NCI-H524 treated with DMSO at 0.1 percent for 48 hours (cell line): ENCODE measurements at places on chromosomes 12 and 14.

DNA sequence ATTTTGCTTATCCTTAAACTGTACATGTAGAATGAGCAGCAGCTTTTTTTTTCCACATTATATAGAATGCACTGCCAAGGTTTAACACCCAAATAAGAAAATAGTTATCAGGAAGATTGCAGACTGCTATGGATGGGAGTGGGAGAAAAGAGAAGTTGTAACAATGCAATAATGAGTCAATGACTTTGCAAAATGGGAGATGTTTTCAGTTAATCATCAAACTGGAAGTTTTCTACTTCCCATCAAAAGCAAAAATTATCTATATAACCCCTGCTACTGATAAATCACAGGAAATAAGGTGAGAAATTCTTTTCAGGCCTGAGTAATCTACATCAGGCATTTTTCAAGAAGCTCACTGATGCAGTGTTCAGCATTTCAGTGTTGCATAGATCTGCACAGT lies 309.1 kb downstream of the GXYLT1 start:
- no peak for DNase-seq

GRCh38 chr12:89950421-89950820 lies 241.8 kb upstream of the ATP2B1 start:
- no peak for DNase-seq

- DNase-seq = no peak
These were observed 194.5 kb downstream of the TSPAN9 start for GRCh38 chr12:3271639-3272038.

GRCh38 chr14:72439707-72440106 lies 454.2 kb downstream of the DPF3 start:
- DNase-seq = no peak

DNA sequence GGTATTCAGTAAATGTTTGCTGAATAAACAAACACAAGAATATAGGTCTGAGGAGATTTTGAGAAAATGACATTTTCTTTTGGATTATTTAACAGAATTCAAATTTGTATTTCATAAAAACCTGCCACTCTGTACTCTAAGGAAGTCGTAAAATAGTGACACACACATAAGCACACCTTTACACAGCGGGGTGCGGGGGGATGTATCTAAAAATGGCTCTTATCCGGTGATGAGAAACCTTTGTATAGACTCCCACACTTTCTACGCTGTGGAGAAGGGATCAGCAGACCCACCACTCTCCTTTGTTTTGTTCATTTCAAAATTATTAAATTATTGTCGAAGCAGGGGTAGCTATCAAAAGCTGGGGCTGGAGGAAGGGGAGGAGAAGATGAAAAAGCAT lies 58.0 kb downstream of the PEBP1 start:
- no peak for DNase-seq

DNA sequence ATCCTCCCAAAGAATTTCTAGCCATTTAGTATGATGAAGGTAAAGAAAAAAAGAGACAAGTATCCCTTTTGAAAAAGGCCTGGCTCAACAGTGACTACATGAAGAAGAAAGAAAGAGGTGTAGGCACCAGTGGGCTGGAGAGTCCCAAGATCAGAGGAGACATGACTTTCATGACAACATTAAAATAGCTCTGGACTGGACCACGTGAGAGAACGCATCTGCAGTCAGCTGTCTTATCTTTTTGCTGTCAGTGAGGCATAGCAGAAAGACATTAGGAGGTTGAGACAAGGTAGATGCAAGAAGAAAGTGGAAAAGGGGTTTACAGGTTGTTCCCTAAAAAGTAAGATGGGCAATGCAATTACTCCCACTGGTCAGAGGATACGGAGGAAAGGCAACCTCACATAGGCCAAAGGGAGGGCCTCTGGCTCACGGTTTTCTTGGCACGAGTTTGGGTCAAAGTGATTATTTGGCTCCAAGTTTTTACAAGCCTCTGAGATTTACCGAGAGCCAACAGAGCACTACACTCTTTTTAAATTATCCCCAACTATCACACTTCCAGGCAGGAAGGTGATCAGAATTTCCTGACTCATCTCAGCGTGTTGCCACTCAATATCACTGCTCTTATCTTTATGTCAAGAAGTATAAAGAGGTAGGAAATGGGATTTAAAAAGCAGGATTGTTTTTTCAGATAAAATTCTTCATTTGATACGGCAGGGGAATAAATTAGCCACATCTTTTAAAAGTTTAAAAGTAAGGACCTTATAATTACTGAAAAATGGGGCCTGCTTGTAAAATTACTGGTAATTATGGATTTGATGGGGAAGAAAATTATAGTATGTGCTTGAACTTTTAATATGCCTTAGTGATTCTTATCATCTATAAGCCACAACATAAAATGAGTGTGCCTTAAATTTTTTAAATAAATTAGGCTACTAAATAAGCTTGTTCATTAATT lies 29.2 kb downstream of the TMTC1 start:
- no peak for DNase-seq

DNA sequence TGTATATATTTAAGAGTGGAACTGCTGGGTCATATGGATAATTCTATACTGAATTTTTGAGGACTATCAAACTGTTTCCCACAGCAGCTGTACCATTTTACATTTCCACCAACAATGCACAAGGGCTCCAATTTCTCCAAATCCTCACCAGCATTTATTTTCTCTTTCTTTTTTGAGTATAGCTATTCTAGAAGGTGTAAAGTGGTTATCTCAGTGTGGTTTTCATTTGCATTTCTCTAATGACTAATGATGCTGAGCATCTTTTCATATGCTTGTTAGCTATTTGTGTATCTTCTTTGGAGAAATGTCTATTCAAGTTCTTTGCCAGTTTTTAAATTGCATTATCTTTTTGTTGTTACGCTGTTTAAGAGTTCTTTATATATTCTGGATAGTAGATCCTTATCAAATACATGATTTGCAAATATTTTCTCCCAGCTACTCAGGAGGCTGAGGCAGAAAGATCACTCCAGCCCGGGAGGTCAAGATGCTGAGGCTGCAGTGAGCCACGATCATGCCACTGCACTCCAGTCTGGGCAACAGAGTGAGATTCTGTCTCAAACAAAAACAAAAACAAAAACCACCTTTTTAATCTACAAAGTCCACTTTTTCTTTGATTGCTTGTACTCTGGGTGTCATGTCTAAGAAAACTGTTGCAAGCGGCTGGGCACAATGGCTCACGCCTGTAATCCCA lies 32.8 kb downstream of the GTF2A1 start:
- no peak for DNase-seq

- DNase-seq = no peak
These were observed 413 bp upstream of the ALX1 start for GRCh38 chr12:85279449-85280164.

GRCh38 chr14:26872515-26873361 lies 274.9 kb upstream of the NOVA1 start:
- DNase-seq = peak; percentile 92

DNA sequence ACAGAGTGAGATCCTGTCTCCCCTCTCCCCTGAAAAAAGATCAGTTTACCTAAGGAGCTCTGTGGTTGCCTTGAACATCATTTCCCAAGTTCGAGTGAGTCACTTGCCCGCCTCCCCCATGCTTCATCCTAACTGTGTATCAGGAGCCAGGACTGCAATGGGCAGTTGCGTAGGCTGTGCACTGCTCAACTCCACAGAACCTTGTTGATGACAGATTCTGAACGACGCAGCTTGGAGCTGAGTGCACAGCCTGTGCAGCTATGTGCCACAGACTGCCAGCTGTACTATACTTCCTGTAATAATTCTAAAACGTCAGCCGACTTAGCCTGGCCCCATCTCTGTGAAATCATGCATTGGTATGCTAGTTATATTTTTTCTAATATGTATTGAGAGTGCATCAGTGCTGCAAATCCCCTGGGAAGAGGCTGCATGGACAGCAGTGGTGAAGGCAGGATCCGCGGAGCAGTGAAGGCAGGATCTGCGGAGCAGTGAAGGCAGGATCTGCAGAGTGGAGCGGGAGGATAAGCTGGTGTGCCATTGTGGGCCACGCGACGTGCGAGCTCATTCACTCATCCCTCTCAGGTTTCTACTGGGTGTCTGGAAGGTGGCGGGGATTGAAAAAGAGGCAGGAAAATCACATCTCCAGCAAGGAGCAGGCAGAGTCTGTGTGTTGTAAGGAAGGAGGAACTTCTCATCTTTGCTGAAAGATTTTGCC lies 80.8 kb downstream of the GALNT9 start:
- no peak for DNase-seq

DNA sequence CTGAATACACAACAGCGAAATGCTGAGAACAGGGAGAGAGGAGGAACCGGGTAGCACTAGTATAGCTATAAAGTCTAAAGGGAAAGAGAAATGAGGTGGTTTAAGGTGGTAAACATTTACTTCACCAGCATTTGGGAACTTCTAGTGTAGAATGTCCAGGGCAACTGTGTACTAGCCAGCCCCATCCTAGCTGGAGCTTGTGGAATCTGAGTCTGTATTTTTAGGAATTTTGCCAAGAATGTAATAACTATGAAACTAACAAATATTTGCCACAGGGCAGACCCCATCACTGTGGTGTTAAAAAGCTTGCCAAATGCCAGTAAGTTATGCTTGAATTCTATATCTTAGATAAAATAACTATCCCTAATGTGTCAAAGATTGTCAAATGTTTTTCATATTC lies 398.9 kb upstream of the MIS18BP1 start:
- DNase-seq = no peak

GRCh38 chr14:45065540-45065939 lies 18.4 kb upstream of the PRPF39 start:
- no peak for DNase-seq

- no peak for DNase-seq
These were observed 236.4 kb downstream of the PAWR start for GRCh38 chr12:79454338-79454843.

- no peak for DNase-seq
These were observed 39.7 kb downstream of the PSMA6 start for GRCh38 chr14:35331605-35332516.

DNA sequence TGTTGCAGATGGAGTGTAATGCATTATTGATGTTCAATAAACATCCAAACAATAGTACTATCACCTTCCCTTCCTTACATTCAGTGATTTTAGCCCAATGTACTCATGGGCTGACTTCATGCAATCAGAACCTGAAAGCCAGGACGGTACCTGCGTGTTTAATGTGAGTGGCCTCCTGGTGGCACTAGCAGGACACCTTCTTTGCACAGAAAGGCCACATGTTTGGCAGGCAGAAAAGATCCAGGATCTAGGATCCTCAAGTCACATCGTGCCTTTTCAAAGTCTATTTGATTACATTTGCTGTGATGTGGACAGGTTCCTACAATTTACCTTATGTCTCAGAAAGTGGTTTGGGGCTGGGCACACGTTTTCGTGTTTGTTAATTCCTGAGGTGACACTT lies 82.9 kb downstream of the NEDD1 start:
- DNase-seq = peak; percentile 5

- DNase-seq = no peak
These were observed 447 bp downstream of the CD63 start for GRCh38 chr12:55728186-55728938.

- DNase-seq = no peak
These were observed 113.2 kb downstream of the APAF1 start for GRCh38 chr12:98758331-98758730.

GRCh38 chr14:77320238-77320935 lies at the start of gene POMT2:
POMT2 (minus strand) TSS chr14:77320883; CDS start chr14:77320681, 202 bp downstream.
- DNase-seq = peak; percentile 73

- DNase-seq = no peak
These were observed 253.8 kb upstream of the GARIN6 start for GRCh38 chr12:99393763-99394162.

- no peak for DNase-seq
These were observed 222.0 kb upstream of the CPNE8 start for GRCh38 chr12:39127401-39127800.

DNA sequence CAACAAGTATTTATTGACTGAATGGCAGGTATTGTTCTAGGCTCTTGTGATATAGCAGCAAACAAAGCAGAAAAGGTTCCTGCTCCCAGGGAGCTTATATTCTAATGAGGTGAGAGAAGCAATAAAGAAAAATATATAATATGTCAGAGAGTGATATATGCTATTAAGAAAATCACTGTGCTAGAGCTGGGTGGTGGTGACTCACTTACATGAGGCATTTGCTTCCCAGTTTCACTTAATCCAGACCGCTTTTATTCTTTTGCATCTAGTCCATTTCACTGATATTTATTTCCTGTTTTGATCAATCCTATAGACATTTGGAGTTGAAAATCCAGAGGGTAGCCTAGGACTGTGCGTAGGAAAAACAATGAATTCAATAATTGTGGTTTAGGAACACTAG lies 17.5 kb downstream of the TRHDE start:
- no peak for DNase-seq

DNA sequence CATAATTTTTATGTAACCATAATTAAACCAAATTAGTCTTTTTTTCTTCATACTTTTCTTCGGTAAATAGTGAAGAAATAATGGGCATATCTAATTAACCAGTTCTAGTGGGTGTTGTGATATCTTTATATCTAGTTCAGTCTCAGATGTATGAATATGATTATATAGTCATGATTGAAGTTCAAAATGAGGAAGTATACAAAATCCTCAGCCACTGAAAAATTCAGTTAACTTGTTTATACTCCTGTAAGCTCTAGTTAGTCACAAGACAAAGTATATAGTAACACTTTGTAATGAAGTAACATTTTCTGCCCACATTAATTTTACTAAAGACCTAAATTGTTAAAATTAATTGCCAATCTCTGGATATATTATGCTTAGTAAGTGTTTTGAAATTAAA lies 46.5 kb downstream of the CAND1 start:
- no peak for DNase-seq

DNA sequence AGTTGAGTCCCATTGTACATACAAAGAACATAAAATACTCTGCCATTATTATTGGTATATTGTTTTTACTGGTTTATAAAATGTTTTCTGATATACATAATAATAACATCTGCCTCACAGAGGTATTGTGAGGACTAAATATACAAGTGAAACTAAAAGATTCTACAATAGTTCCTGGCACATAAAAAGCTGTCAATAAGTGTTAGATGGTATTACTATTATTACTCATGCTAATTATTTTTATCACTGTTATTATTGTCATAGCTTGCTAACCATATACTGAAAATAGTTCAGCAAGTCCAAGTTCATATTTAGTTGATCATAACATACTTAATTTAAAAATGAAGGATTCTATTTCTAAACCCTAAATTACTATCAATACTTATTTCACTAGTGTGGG lies 34.4 kb downstream of the BTG1 start:
- DNase-seq = no peak

GRCh38 chr12:109192358-109192757 lies 76.0 kb downstream of the ACACB start:
- no peak for DNase-seq

GRCh38 chr14:90969531-90970166 lies 90.8 kb downstream of the RPS6KA5 start:
- DNase-seq = no peak

- DNase-seq = no peak
These were observed 43.0 kb downstream of the SERPINA3 start for GRCh38 chr14:94655169-94655710.
